GM13977 (cell line): ENCODE measurements at places on chromosomes 2 and 18.

- DNase-seq: peak; percentile 12
Observed at GRCh38 chr2:90207454-90208058, 1516.1 kb downstream of the RPIA start.

DNA sequence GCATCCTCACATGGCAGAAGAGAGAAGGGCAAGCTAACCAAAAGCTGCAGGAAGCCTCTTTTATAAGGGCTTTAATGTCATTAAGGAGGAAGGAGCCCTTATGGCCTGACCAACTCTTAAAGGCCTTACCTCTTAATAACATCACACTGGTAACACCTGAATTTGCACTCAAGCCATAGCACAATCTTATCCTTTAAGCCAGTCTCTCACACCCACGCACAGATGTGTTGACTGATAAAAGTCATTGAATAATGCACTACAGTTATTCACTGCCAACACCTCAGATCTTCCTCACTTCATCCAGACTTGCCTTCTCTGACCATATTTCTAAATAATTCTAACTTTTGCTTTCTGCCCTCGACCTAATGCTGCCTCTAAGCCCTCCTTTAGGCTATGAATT, 516.8 kb downstream of the ADCYAP1 start:
- DNase-seq: no peak

DNA sequence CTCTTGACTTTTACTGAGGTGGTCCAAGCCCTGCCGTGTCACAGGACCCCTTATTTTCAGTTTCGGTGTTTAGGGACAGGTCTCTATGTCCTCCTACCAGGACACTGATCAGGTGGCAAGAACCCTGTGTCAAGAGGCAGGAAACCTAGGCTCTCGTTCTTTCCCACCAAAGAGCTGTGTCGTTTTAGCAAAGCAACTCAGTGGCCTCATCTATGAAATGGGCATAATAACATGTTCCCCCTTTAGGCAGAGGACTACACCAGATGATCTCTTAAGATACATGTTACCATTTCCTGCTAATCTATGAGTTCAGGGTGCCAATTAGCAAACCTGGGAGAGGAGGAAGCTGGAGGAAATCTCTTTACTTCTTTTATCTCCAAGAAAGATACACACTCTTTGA, 1.9 kb downstream of the RAB31 start:
- DNase-seq: no peak

GRCh38 chr2:6580982-6581381, 284.7 kb downstream of the CMPK2 start:
- no peak for DNase-seq

DNA sequence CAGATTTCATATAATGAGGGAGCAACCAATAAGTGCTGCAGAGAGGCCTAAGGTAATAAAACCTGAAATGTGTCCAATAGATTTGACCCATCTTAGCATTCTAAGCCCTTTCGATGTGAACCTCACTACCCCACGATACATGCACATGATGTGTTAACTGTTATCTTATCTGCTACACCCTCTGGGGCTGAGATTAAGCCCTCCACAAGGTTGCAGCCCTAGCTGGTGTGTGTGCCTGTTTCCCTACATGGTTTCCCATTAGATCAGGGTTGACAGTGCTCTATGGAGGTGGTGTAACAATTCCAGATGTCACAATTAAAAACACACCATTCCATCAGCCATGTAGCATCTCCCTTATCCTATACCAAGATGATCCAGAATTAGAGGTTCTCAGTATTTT, 68.9 kb upstream of the THSD7B start:
- no peak for DNase-seq

- DNase-seq: no peak
Observed at GRCh38 chr18:9867071-9867594, 18.6 kb upstream of the TXNDC2 start.

DNA sequence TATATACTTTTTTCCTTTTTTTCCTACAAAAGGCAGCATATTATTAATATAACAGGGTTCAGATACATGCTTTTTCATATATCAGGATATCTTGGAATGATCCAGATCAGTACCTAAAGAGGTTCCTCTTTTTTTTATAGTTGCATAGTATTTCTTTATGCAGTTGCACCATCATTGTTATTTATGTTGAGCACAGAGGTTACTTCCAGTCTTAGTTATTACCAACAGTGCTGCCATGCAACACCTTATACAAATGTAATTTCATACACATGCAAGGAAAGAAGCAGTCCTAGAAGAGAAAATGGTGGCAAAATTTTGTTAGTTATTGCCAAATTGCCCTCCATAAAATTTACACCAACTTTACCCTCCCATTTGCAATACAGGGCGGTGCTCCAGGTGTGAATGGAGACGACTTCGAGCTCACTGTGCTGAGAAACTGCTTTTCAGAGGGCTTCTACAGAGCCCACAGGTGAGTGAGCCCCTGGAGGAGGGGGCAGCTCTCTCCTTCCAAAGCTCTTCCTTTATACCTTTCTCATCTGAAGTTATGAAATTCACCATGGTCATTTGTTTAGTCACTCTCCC, 30.0 kb upstream of the KCMF1 start:
- no peak for DNase-seq

DNA sequence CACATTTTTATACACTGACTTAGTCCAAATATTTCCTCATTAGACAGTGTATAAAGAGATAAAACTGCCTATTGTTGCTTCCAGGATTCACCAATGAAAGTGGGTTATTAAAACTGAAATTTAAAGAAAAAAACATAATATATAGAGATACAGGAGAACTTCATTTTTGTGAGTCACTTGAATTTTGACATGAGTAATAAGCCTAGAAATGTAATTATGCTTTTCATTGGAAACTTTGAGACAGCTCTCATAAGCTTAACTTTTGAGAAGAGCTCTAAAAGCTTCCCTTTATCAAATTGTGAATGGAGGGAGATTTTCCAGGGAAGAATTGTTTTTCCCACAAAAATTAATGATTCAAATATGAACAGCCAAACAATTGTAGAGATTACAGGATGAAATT, 14.1 kb downstream of the DYNC2LI1 start:
- DNase-seq: no peak

DNA sequence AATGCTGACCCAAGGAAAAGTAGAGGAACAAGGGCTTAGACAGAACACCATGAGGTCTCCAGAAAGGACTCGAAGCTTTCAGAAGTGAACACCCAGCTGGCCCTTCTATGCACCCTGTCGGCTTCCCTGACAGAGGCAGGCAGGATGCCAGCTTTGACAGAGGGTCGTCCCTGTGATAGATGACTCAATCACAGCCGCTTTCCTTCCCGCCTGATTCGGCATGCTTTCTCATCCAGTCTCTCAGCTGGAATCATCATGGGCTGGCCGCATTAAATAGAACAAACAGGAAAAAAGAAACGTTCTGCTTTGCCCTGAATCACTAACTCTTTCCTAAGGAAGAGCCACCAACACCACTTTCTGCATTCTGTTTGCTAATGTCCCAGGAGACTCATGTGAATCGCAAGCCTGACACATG, 140.3 kb upstream of the RAB12 start:
- DNase-seq: no peak

DNA sequence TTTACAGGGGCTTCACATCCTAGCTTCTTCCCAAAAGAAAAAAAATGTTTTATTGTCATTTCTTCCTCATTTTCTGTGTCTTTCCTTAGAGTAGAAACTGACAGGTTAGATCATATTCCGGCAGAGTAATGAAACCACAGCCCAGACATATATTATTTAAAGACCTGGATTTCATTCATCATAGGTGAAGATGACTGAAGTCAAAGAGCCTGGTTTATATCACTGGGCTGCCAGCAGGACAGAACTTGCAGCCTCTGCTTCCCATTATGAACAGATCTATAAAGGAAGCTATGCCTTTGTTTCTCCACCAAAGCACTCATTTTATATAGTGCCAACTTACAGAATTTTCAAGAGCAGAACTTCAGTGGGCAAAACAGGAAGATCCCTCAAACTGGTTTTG, 137.9 kb downstream of the METTL4 start:
- no peak for DNase-seq

DNA sequence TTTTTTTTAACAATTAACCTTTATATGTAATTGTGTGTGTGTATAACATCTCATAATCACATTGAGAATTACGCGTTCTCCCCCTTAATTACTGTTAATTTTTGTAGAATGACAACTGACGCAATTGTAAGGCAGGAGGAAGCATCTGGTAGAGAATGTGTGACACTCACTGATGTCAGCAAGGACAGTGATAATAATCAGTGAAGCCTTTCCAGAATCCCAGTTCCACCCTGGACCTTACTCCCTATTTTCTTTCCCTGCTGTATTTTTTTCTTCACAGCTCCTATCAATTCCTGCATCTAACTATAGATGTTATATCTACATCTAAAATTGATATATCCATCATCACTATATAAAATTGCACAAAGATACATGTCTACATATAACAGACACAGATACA, 16.1 kb upstream of the STRN start:
- no peak for DNase-seq

GRCh38 chr2:54556621-54557121, 100.5 kb downstream of the SPTBN1 start:
- DNase-seq: no peak

DNA sequence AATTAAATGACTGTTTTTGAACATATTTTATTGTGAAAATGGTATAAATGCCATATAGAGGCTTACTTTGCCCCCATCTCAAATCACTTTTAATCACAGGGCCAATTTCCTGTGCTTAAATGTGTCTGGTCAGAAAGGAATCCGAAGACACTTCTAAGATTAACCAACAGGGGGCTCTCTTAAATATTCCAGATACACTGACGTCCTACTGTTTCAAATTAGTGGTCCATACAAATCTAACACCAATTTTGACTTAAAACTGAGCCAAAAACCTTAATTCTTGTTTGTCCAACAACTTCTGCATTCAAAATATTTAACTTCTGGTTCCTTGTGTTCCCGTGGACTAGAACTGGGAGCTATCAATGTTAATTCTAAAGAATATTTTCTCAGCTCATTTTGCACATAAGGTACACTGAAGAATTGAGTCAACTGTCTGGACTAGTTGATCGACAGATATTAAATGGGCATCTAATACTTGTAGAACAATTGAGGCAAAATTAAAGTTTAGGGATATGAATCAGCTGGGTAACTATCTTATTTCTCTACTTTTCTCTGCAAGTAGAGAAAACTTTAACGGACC, 557.5 kb downstream of the ARHGAP15 start:
- DNase-seq: peak; percentile 15

GRCh38 chr2:8003462-8004075, 678.3 kb upstream of the ID2 start:
- no peak for DNase-seq

DNA sequence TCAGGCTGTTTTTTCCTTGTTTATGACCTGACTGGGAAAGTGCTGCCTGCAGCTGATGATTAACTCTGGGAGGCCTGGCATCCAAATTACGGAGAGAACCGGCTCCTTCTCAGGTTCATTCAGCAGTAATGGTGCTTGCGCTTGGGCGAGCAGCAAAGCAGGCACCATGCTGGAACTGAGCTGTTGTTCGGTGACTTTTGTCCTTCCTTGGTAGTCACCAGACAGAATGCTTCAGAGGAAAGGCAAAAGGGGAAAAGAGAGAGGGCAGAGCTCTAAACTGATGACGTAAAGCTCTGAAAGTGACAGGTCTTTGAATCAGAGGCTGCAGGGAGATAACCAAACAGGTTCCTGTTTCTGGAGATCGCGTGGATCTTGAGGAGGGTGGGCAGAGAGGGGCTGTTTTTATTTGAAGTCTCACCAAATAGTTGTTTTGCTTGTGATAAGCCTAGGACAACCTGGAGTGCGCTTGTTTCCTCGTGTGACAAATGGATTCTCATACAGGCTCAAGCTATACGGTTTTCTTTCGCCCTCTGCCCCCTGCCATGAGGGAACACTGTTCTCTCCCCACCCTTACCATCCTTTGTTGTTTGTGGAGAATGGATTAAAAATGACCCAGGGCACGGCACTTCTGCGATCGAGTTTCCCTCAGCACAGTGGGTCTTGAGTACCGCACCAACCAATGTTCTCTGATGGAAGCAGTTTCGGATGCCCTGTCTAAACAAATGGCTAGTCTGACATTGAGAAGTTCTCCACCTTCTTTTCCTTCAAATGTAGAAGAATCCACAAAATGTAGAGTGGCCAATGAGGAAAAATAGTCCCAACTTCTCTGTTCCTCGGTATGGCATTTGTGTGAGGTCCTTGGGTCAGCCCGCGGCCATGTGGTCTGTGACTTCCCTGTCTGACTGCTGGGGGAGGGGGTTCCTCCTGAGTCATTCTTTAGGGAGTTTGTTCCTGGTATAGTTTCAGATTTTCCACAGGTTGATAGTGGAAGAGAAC, 1.3 kb downstream of the RASGRP3 start:
- DNase-seq: peak; percentile 60

GRCh38 chr2:110854355-110855081, 122.1 kb downstream of the ACOXL start:
- DNase-seq: no peak

- DNase-seq: peak; percentile 21
Observed at GRCh38 chr2:18903750-18904149, 314.4 kb upstream of the NT5C1B start.

DNA sequence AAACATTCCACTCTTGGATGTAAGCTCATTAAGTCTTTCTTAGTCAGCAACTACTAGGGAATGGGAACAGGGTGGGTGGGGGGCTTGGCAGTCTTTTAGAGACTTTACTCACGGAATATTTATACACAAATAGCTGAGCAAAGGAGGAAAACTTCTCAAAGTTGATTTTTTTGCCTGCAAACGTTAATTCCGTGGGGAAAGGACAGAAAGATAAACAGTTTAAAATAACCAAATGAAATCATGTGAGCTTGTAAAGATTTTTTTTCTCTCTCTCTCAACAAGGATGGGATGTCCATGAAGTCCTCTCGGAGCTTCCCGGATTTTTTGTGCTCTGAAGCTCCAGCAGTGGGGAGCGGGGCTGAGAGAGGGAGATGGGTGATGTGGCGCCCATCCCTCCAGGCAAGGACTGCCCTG, 32.2 kb upstream of the MAT2A start:
- no peak for DNase-seq

DNA sequence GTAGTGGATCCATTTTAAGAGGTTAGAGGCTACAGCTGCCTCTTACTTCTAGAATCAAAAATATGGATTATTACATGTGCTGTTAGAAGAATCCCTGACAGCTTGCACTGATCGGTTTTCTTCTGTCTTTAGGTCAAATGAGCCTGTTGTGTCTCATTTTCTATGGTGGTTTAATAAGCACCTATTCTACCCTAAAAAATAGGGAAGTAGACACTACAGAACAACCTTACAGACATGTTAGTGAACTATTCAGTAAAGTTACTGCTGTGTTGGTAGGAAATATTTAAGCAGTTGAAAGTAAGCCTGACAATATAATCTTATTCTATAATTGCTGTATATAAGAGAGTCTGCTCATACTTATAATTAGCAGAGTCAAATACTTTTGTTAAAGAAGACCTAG, 168.5 kb upstream of the NOSTRIN start:
- DNase-seq: no peak

- no peak for DNase-seq
Observed at GRCh38 chr2:172623249-172623965, 67.5 kb downstream of the PDK1 start.

DNA sequence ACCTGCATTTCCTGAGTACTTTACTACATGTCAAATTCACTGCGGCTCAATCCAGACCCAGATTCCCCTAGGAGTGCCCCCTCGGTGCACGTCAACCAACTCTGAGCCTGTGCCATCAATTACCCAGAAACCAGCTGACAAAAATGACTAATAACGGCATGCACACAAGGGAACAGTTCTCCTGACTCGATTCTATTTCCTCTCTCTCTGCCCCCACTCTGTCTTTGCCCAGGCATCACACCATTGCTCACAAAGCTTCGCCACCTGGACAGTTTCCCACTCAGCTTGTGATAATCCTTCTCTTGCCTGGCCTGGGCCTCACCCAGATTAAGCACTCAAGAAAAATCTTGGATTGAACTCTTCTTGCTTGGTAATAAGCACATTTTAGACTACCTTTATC, 115.3 kb upstream of the NDUFV2 start:
- no peak for DNase-seq
